ENCODE measurements at places on chromosomes 6 and 20. TPM values are rescaled to one million over a fixed set of nuclear protein-coding genes. Genes with fewer than 3 reads are reported as not detected.

The CCNC gene
- total RNA-seq: 80.8 TPM

The C20orf204 gene
- total RNA-seq: 0.42 TPM

The PLN gene
- 11.2 TPM for total RNA-seq

The SLA2 gene
- total RNA-seq: 0.12 TPM

The CASS4 gene
- 3.1 TPM for total RNA-seq

DNA sequence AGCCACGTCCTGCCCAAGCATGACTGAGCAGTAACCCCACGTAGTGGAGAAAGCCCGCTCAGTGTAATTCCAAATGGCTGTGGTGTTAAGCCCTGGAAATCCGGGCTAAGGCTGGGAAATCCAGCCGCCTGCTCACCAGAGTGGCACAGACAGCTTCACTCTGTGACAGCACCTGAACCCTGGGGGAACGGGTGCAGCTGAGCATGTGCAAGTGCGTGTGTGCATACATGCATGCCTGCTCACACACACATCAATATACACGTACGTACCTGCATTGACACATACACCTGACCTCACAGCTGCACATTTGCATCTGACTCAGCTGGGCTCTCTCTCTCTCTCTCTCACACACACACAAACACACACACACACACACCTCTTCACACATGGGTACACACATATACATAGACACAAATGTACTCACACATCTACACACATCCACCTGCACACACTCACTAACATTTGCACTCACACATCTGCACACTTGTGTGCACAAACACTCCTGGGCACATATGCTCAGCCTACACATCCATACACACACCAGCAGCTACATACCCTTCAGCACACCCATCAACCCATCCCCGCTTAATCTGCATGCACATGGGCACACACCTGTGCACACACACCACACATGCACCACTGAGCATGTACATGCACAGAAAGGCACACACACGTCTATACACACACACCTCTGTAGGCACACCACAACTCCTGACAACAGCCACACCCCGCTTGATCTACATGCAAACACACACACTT lies 114.1 kb downstream of the GRM4 start:
- H3K36me3 ChIP-seq: no peaks in the 10 kb centered on the region
- H3K4me3 ChIP-seq: no peak overlapping the region
- H3K4me1 ChIP-seq: no peaks in the 10 kb centered on the region
- DNase-seq: no peak

DNA sequence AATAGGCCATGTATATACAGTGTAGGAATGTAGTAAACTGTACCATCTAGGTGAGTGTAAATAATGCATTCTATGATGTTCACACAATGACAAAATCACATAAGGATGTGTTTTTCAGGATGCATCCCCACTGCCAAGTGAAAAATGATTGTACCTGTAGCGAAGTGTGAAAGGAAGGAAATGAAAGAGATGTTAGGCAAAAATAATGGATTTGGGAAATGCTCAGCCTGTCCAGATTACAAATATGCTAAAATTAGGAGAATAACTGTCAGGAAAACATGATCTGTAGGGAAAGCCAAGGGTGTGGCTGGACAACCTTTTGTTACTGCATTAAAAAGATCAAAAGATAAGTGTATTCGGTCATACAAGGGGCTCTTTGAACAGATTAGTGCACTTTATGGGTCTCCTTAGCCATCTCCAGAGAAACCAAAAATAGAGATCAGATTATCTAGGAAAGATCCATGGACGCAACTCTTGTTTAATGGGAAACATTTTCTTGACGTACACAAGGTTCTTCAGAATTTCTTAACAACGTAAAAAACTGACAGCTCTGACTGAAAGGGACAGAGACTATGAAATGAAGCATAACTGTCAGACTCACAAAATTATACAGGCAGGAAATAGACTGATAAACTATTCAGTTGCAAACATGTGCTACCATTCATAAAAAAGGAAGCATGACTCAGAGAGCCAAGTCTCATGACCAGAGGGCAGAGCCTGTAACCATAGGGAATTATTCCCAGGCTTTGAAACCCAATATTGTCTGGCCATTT lies 253.6 kb upstream of the RAB32 start:
- H3K4me3 ChIP-seq: no peak overlapping the region
- no peaks in the 10 kb centered on the region for H3K36me3 ChIP-seq
- H3K27me3 ChIP-seq: no peaks in the 10 kb centered on the region
- DNase-seq: peak; percentile 21

DNA sequence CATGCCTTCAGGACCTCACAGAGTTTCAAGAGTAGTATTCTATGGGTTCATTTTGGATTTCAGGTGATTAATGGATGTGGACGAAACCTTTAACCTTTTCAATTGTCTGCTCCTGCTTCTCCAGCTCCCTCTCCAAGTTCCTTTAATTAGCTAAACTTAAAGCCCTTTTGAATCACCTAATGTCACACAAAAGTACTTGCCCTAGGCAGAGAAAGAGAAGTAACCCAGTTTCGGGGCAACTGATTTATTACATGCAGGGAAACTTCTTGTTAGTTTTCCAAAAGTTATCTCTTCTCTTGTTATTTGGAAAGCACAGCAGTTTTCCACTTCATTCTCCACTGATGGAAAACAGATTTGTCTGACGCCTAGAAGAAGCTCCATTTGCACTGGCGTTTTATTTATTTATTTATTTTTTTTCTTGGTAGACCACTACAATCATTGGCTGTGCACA lies 407.7 kb upstream of the JARID2 start:
- no peaks in the 10 kb centered on the region for H3K4me1 ChIP-seq
- no peaks in the 10 kb centered on the region for H3K36me3 ChIP-seq
- no peak overlapping the region for H3K4me3 ChIP-seq
- H3K27ac ChIP-seq: no peak overlapping the region

DNA sequence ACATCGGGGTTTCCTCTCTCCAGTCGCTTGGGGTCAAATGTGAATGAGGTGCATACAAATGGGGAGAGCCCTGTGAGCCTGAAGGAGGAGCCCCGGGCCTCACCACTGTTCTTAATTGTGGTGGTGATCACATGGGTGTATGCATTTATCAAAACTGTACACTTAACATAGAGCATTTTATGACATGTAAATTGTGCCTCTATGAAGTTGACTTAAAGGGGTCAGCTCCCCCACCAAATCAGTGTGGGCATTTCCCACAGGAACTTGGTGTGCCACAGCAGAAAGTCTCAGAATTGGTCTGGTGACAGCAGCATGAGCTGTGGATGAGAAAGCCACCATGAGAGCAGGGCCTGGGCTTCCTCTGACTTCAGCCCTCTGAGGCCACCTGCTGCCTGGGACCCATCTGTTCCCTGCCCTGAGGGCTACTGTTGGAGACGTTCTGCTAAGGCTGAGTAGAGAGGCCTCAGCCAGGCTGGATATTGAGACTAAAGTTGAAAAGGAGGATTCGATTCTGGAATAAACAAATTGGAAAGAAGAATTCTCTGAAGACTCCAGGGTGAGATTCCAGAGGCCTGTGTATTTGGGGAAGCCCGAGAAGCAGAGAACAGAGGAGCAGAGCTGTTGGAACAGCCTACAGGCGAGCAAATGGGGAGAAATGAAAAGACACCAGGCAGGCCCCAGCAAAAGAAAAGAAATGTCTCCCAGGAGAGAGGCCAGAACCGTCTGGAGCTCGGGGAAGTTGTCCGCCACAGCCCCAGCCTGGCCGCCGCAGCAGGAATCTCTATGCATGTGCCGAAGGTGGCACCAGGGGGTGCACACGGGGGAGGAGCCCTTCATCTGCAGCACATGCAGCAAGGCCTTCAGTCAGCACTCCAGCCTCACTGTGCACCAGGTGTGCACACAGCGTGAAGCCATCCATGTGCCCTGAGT lies 37.6 kb upstream of the XRN2 start:
- no peak overlapping the region for H3K4me3 ChIP-seq
- no peak overlapping the region for H3K27ac ChIP-seq
- no peaks in the 10 kb centered on the region for H3K4me1 ChIP-seq
- no peaks in the 10 kb centered on the region for H3K36me3 ChIP-seq
- no peaks in the 10 kb centered on the region for H3K27me3 ChIP-seq
- DNase-seq: no peak

GRCh38 chr6:119173249-119174084 lies 95.0 kb upstream of the FAM184A start:
- no peaks in the 10 kb centered on the region for H3K36me3 ChIP-seq
- H3K27ac ChIP-seq: no peak overlapping the region
- H3K4me1 ChIP-seq: peaks cover 24% of the 10 kb centered on the region
- no peak for DNase-seq

DNA sequence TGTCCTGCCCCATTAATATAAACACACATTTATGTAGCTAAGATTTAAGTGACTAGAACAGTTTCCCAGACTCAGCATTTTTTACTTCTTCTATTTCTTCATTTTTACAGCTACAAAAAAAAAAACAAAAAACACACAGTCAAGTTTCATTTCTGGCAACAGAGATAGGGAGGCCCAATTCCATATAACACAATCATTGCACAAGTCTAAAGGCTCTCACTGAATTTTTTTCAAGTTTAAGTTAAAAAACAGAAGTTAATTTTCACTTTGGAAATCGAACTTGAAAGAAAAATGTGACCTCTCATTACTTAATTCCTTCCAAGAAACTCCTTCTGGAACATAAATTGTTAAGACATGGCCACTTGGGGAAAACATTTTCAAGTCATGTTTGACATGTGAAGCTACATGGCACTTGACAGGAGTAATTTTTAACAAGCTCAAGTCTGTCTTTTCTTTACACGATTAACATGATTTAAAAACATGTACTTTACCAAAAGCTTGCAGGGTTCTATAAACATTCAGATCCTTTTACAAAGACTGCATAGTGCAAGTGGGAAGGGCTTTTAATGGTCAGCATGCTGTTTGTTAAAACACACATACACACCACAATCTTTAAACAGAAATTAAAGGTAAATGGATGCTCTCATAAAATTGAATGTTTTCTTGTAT lies 100.1 kb upstream of the CCDC28A start:
- no peak for DNase-seq
- H3K4me1 ChIP-seq: no peaks in the 10 kb centered on the region
- no peak overlapping the region for H3K27ac ChIP-seq

- peaks cover 17% of the 10 kb centered on the region for H3K27me3 ChIP-seq
- DNase-seq: no peak
- H3K4me1 ChIP-seq: no peaks in the 10 kb centered on the region
- no peak overlapping the region for H3K4me3 ChIP-seq
- no peak overlapping the region for H3K27ac ChIP-seq
Observed at GRCh38 chr20:64158346-64159285, 5.6 kb upstream of the MYT1 start.

DNA sequence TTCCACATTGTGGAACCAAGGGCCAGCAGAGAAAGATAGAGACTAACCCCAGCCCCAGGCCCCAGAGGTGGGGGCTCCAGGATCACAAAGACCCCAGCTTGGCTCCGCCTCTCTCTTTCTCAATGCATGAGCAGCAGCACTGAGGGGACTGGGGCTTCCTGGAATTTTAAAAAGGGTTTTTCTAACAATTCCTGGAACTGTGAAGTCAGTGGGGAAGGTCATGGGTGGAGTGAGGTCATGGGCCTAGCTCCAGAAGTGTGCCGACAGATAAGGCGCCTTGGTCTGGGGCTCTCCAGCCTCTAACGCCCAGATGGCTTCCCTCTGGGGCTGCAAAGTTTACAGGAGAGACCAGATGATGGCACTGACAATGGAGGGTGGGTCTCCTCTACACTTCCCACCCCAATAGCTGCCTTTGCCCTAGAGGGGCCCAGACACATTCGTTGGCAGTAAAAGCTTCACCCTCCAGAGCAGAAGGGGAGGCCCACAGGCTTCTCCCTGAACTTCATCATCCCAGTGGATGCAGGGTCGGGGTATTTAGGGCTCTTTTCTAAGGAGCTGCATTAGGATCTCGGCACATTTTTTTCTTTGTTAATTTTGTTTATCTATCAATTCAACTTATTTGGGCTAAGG lies 46.9 kb upstream of the CD93 start:
- H3K27ac ChIP-seq: peak overlapping the region; percentile 2
- H3K4me1 ChIP-seq: peaks cover 41% of the 10 kb centered on the region
- no peak overlapping the region for H3K4me3 ChIP-seq
- H3K36me3 ChIP-seq: no peaks in the 10 kb centered on the region
- H3K27me3 ChIP-seq: no peaks in the 10 kb centered on the region

- no peak overlapping the region for H3K27ac ChIP-seq
- H3K4me1 ChIP-seq: peaks cover 4% of the 10 kb centered on the region
- no peaks in the 10 kb centered on the region for H3K36me3 ChIP-seq
- peak; percentile 53 for DNase-seq
- no peaks in the 10 kb centered on the region for H3K27me3 ChIP-seq
Observed at GRCh38 chr6:36508532-36508931, 38.7 kb downstream of the STK38 start.

DNA sequence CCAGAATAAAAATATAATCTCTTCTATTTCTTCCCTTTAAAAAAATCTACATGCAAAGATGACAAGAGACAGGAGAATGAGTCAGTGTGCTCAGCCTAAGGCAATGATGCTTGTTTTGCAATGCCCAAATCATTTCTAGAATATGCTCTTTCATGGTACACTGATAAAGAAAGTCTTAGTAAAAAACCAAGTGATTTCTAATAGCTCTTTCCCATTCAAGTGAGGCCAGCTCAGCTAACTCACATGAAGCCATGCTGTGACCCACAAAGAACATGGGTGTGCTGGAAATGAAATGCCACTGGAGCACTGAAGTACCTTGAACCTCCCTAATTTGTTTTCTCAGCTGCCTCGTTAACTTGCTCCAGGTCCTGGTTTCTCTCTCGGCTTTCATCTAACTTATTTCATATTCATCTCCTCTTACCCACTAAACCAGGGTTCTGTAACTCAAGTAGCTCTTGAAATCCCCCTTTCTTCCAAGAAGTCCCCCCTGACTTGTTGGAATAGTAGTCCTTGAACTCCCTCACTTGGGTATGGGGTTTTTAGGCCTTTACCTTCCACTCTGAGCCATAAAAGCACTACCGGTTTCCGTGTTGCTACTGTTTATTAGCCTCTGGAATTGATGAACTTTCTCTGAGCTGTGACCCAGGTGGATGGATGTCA lies 92.7 kb downstream of the IRF4 start:
- H3K4me3 ChIP-seq: no peak overlapping the region
- no peaks in the 10 kb centered on the region for H3K27me3 ChIP-seq
- no peaks in the 10 kb centered on the region for H3K36me3 ChIP-seq
- no peak overlapping the region for H3K27ac ChIP-seq

- H3K36me3 ChIP-seq: no peaks in the 10 kb centered on the region
- H3K27me3 ChIP-seq: no peaks in the 10 kb centered on the region
- no peak for DNase-seq
- no peak overlapping the region for H3K4me3 ChIP-seq
Observed at GRCh38 chr20:10665791-10666190, 8.0 kb downstream of the JAG1 start.

GRCh38 chr6:157143890-157144798 lies 179.2 kb downstream of the TMEM242 start:
- H3K36me3 ChIP-seq: no peaks in the 10 kb centered on the region
- H3K4me1 ChIP-seq: peaks cover 7% of the 10 kb centered on the region
- H3K27me3 ChIP-seq: no peaks in the 10 kb centered on the region
- no peak for DNase-seq
- H3K27ac ChIP-seq: no peak overlapping the region
- no peak overlapping the region for H3K4me3 ChIP-seq

GRCh38 chr6:19472153-19472552 lies 365.0 kb upstream of the ID4 start:
- no peaks in the 10 kb centered on the region for H3K4me1 ChIP-seq
- no peaks in the 10 kb centered on the region for H3K36me3 ChIP-seq
- H3K27me3 ChIP-seq: no peaks in the 10 kb centered on the region
- H3K4me3 ChIP-seq: no peak overlapping the region
- DNase-seq: no peak
